ENCODE measurements at places on chromosomes 13 and 19. TPM values are rescaled to one million over a fixed set of nuclear protein-coding genes. Genes with fewer than 3 reads are reported as not detected.
A peak's percentile ranks its signal among the peaks of the same experiment; 100 is the strongest.

DNA sequence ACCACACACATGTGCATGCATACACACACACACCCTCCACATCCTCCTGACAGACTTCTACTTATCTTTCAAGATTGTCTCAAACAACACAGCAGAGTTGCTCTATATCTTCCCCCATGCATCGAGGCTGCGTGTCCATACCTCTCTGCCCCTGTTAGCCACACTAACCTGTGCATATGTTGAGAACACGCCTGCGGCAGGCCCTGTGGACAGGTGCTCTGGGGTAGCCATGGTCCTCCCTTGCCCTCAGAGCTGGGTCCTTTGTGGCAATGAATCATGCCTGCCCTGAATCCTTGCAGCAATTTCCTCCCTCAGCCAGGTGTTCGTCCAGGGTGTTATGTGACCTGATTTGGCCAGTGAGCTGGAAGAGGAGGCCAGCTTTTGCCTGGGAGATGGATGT, 213.3 kb downstream of the KATNAL1 start:
- DNase-seq, result no peak
- H3K27me3 ChIP-seq, result no peaks in the 10 kb centered on the region
- H3K4me1 ChIP-seq, result no peaks in the 10 kb centered on the region
- H3K4me3 ChIP-seq, result no peak overlapping the region

- H3K27ac ChIP-seq, result no peak overlapping the region
- no peak overlapping the region for H3K4me3 ChIP-seq
- no peak for DNase-seq
- no peaks in the 10 kb centered on the region for H3K36me3 ChIP-seq
- H3K27me3 ChIP-seq, result peaks cover 63% of the 10 kb centered on the region
Observed at GRCh38 chr13:99419591-99420243, 81.6 kb upstream of the TM9SF2 start.

GRCh38 chr13:113527272-113527958, 36.9 kb upstream of the DCUN1D2 start:
- no peak for DNase-seq
- no peaks in the 10 kb centered on the region for H3K4me1 ChIP-seq
- no peaks in the 10 kb centered on the region for H3K27me3 ChIP-seq
- no peak overlapping the region for H3K4me3 ChIP-seq

GRCh38 chr19:15178629-15179308, 22.0 kb downstream of the NOTCH3 start:
- peaks cover 9% of the 10 kb centered on the region for H3K4me1 ChIP-seq
- H3K27ac ChIP-seq, result no peak overlapping the region
- H3K27me3 ChIP-seq, result no peaks in the 10 kb centered on the region
- H3K36me3 ChIP-seq, result peaks cover 16% of the 10 kb centered on the region
- no peak overlapping the region for H3K4me3 ChIP-seq

DNA sequence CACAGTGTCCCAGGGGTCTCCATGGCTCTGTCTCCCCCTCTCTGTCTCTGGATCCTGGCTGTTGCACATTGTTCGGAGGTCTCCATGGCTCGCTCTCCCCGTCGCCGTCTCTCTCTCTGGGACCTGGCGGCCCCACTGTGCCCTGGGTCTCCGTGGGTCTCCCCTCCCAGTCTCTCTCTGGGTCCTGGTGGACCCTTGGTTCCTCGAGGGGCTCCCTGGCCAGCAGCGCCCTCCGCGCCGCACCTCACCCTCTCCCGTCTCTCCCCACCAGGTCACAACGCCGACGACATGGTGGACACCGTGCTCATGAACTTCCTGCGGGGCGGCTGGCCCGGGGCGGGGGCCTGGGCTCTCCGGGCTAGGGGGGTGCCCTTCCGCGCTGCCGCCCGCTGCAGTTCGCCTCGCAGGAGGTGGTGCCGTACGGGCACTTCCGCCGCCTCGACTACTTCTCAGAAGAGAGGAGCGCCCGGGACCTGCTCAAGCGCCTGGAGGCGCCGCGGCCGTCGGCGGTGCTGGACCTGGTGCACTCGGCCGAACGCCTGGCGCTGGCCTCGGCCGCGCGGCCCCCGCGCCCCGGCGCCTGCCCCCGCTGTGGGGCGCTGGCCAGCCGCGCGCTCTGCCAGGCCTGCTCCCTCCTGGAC, 29.1 kb downstream of the SIGLEC5 start:
- peaks cover 8% of the 10 kb centered on the region for H3K27me3 ChIP-seq
- H3K4me3 ChIP-seq, result no peak overlapping the region
- no peak overlapping the region for H3K27ac ChIP-seq
- H3K4me1 ChIP-seq, result no peaks in the 10 kb centered on the region

GRCh38 chr19:46609511-46610412, 8.6 kb downstream of the CALM3 start:
- H3K27me3 ChIP-seq, result no peaks in the 10 kb centered on the region
- H3K4me1 ChIP-seq, result peaks cover 10% of the 10 kb centered on the region
- no peak overlapping the region for H3K27ac ChIP-seq
- peaks cover 9% of the 10 kb centered on the region for H3K36me3 ChIP-seq

GRCh38 chr19:6234527-6234926, 45.2 kb downstream of the MLLT1 start:
- no peak overlapping the region for H3K4me3 ChIP-seq
- H3K27ac ChIP-seq, result no peak overlapping the region
- H3K27me3 ChIP-seq, result no peaks in the 10 kb centered on the region
- DNase-seq, result no peak

DNA sequence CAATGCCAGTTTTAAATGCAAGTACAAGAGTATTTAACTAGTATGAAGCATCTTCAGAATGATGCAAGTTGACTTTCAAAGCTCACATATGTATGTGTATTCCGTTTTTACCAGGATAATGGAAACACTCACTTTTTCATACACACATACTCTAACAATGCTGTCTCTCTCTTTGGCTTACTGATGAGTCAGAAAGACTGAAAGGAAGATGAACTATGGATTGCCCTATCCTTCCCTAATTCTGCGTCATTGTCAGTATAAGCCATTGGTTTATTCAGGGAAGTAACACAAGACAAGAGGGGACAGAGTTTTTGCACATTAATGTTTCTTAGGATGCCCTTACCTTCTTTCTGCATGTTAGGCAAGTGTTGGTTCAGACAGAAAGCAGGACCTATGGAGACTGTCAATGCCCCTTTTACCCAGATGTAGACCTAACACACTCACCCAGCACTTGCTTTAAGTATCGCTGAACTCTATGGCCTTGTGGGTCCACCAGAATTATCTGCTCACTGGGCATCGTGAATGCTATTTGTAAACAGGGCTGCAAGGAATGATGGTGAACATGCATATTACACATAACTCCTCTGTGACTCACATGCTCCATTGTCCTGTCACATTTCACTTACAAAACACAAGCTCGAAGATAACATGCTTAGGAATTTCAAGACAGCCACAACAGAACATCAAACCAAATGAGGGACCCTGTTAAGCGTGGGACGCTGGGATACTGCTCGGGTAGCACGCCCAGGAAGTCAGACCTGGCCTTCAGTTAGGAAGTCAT, 10.0 kb upstream of the OXGR1 start:
- no peak for DNase-seq
- no peak overlapping the region for H3K4me3 ChIP-seq
- H3K27me3 ChIP-seq, result peaks cover 17% of the 10 kb centered on the region
- no peaks in the 10 kb centered on the region for H3K4me1 ChIP-seq

GRCh38 chr19:47633517-47633916, 24.6 kb downstream of the BICRA start:
- H3K27me3 ChIP-seq, result no peaks in the 10 kb centered on the region
- peaks cover 11% of the 10 kb centered on the region for H3K36me3 ChIP-seq
- peaks cover 14% of the 10 kb centered on the region for H3K4me1 ChIP-seq

DNA sequence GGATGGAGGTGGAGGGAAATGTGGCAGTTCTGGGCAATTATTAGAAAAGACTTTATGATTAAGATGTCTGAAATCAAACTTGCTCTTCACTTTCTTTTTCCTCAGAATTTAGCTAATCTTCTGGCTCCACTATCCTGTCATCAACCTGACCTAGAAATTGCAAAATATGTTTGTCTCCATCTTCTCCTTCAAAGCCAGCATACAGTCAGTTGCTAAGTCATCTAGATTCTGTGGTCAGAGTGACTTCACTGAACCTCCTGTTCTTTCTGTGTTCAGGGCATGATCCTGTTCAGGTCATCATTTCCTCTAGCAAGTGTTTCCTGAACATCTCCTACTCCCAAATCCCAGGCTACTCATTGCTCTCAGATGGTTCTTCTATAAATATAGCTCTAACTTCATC, 10.8 kb upstream of the CCNA1 start:
- no peak overlapping the region for H3K4me3 ChIP-seq
- H3K27ac ChIP-seq, result no peak overlapping the region
- H3K4me1 ChIP-seq, result no peaks in the 10 kb centered on the region
- DNase-seq, result no peak
- peaks cover 41% of the 10 kb centered on the region for H3K27me3 ChIP-seq
- H3K36me3 ChIP-seq, result no peaks in the 10 kb centered on the region

DNA sequence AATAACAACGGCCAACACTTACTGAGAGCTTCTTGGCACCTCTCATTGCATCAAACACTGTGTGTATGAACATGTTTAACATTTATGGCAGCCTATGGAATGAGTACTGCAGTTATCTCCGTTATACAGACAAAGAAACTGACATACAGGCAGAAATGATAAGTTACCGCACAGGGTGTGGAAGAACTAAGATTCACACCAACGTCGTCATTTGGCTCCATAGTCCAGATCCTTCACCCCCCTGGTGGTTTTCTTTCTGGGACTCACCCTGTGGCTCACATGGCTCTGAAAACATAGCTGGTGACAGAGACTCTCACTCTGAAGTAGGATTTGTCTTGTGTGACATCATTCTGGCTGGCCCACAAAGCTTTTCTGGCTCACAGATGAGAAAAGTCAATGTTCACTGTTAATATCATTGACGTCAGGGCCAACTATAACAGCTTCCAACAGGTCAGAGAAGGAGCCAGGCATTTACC, 230.1 kb downstream of the DLEU7 start:
- no peak overlapping the region for H3K4me3 ChIP-seq
- H3K4me1 ChIP-seq, result peaks cover 10% of the 10 kb centered on the region
- DNase-seq, result no peak
- H3K27ac ChIP-seq, result peak overlapping the region; percentile 60

DNA sequence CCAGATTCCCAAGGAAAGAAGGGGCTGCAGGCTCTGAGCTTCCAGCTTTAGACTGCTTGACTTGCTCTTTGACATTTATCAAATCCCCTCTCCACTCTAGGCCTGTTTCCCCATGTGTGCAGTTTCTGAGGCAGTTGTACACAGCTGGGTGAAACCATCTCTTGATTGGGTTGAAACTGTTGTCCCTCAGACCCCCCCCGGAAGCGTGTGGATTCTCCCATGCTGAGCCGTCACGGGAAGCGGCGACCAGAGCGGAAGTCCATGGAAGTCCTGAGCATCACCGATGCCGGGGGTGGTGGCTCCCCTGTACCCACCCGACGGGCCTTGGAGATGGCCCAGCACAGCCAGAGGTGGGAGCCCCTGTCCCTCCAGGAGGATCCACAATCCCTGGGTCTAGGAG, 19.7 kb downstream of the BRSK1 start:
- H3K4me3 ChIP-seq, result no peak overlapping the region
- H3K4me1 ChIP-seq, result peaks cover 21% of the 10 kb centered on the region
- no peak for DNase-seq

GRCh38 chr13:21849323-21849722, 178.4 kb downstream of the FGF9 start:
- H3K27me3 ChIP-seq, result no peaks in the 10 kb centered on the region
- H3K27ac ChIP-seq, result no peak overlapping the region
- peaks cover 6% of the 10 kb centered on the region for H3K4me1 ChIP-seq
- H3K36me3 ChIP-seq, result no peaks in the 10 kb centered on the region

- no peaks in the 10 kb centered on the region for H3K27me3 ChIP-seq
- H3K27ac ChIP-seq, result no peak overlapping the region
- peaks cover 32% of the 10 kb centered on the region for H3K4me1 ChIP-seq
- H3K36me3 ChIP-seq, result peaks cover 45% of the 10 kb centered on the region
- peak overlapping the region; percentile 90 for H3K4me3 ChIP-seq
- DNase-seq, result no peak
Observed at GRCh38 chr19:34962687-34963572, 1.1 kb downstream of the ZNF792 start.

GRCh38 chr19:13849991-13850909, 26.7 kb upstream of the NANOS3 start:
- no peaks in the 10 kb centered on the region for H3K36me3 ChIP-seq
- peaks cover 31% of the 10 kb centered on the region for H3K4me1 ChIP-seq
- H3K27ac ChIP-seq, result peak overlapping the region; percentile 92
- peaks cover 7% of the 10 kb centered on the region for H3K27me3 ChIP-seq
- peak overlapping the region; percentile 82 for H3K4me3 ChIP-seq
- DNase-seq, result peak; percentile 62

DNA sequence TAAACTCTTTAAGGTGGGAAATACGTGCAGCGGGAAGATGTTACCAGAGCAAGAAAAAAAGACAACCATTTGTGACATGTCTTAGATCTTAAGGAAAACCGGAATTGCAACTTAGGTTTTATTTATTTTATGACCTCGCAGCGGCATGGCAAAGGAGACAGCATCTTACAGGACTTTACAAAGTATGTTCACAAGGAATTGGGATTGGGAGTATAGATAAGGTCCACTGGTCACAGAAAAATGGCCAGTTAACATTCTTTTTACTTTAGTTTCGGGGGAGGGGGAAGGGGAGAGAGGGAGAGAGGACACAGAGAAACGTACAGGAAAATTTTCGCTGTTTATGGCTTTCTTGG, 104.5 kb upstream of the DIAPH3 start:
- no peaks in the 10 kb centered on the region for H3K4me1 ChIP-seq
- no peaks in the 10 kb centered on the region for H3K36me3 ChIP-seq
- H3K27ac ChIP-seq, result no peak overlapping the region
- no peak for DNase-seq

C2CD4C gene
- total RNA-seq, result 6.7 TPM

KCNN1 gene
- total RNA-seq, result 6.2 TPM
